ENCODE measurements at places on chromosomes 5 and 9.

- DNase-seq = no peak
Measured at GRCh38 chr5:66713998-66714397, 117.8 kb downstream of the MAST4 start.

GRCh38 chr9:8627976-8628679 is 828.5 kb upstream of the DMAC1 start:
- no peak for DNase-seq

GRCh38 chr9:84974855-84975254 is 305.3 kb downstream of the NTRK2 start:
- DNase-seq = no peak

GRCh38 chr5:139413153-139413552 is 9.3 kb upstream of the SPATA24 start:
- no peak for DNase-seq

Data from GF-D8 (cell line).